ENCODE measurements at places on chromosomes 13 and 19.

- DNase-seq: no peak
Observed at GRCh38 chr19:347946-348861, 3.6 kb upstream of the MIER2 start.

DNA sequence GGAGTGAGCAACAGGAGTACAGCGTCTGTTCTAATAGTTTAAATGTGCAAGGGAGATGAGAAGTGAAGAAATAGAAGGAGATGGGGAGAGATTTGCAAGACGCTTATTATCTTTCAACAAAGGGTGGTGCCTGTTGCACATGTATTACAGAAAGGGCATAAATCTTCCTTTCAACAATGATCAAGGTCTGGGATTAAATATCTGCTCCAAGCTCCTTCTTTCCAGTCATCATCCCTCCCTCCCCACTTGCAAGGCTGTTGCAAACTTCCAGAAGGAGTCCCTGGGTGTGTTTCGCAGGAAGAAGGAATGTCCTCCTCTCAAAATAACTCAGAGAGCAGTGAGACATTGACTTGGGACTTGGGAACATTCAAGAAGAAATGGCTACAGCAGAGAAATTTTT, 63.5 kb upstream of the MYCBP2 start:
- DNase-seq: no peak

GRCh38 chr13:106989876-106990275, 421.9 kb upstream of the ARGLU1 start:
- no peak for DNase-seq

GRCh38 chr13:110779022-110779421, 65.5 kb downstream of the ING1 start:
- no peak for DNase-seq

DNA sequence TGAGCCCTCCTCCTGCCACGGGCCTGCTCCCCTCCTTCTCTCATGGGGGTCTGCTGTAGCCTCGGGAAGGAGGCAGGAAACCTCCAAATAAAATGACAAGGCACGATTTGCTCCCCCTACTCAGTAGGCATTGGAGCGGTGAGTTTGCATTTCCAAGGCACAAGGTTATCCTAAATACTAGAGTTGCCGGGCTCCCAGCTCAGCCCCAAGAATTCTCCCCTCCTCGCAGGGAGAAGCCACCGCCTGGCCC, 1.5 kb downstream of the CEBPA start:
- no peak for DNase-seq

- DNase-seq: no peak
Observed at GRCh38 chr13:113832205-113832604, 31.7 kb downstream of the GAS6 start.

DNA sequence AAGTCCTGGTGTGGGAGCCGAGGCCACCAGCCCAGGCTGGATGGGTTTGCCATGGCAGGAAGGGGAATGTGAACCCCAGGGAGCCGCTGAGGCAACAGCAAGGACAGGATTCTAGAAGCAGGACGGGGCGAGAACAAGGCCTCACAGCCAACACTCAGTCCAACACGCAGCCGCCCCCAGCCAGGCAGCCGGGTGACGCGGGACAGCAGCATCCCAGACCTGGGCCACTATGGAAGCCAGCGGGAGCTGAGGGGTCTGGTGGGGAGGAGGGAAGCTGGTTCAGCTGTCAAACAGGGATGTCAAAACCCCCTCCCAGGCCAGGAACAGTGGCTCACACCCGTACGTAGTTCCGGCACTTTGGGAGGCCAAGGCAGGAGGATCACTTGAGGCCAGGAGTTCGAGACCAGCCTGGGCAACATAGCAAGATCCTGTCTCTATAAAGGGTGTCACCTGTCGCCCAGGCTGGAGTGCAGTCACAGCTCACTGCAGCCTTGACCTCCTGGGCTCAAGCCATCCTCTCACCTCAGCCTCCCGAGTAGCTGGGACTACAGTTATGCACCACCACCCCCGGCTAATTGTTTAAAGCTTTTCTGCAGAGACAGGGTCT, 6.8 kb downstream of the MEX3D start:
- DNase-seq: no peak

GRCh38 chr13:81138353-81138980, 797.5 kb upstream of the SPRY2 start:
- no peak for DNase-seq

- no peak for DNase-seq
Observed at GRCh38 chr19:39246951-39247669, 1.5 kb downstream of the IFNL4 start.
